Thyroid gland (tissue), 4 donors: ENCODE measurements at places on chromosomes 2 and 18. TPM values are rescaled to one million over a fixed set of nuclear protein-coding genes. Genes with fewer than 3 reads are reported as not detected.
A peak's percentile ranks its signal among the peaks of the same experiment; 100 is the strongest.

DNA sequence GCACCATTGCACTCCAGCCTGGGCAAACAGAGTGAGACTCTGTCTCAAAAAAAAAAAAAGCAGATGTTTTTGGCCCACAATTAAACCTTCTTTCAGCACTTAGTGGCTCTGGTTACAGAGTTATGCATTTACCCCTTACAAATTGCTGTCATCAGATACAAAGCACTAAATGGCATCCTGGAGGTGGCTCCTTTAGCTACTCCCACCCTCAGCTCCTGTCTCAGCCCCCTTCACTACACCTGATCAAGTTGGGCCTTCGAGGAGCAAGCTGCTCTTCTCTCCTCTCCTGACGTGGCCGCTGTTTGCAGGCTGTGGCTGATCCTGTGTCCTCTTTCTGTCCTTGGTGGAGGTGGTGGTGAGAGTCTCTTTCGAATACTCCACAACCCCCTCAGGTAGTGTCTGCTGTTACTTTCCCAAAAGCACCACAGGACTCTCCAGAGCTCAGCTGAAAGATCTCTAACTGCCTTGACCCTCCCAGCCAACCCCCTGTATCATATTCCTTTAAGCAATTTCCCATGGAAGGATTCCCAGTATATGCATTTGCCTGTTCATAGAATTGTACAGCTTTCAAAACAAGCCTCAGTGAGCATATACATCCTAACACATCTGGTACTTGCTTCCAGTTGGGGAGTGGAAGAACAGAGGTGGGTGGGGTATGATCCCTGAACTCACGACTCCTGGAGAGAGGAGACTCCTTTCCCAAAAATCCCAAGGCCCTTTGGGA is 285.9 kb downstream of the CLIP4 start:
- DNase-seq: no peak

DNA sequence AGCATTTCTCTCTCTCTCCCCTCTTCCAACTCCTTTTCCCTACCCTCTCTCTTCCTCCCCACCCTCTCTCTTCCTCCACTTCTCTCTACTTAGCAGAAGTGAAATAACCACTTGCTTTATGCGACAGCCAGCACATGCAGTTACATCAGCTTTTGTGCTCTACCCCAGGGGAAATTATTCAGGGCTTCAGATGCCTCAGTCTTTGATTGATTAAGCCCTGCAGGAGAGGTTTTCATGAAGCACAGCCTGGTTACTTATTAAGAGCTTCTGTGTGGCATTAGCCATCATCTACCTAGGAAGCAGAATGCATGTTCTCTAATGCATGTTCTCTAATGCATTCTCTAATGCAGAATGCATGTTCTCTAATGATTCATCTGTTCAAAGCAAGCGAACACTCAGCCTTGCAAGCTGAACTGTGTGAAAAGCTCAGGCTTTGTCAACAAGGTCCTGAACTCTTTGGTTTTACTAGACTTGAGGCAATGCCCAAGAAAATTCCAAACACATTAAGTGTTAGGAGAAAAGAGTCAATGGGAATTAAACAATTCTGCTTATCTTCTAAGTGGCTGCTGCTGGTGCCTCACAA is 56.1 kb downstream of the LHCGR start:
- DNase-seq: no peak

- no peak for DNase-seq
Measured at GRCh38 chr2:110818767-110819481, 86.6 kb downstream of the ACOXL start.

DNA sequence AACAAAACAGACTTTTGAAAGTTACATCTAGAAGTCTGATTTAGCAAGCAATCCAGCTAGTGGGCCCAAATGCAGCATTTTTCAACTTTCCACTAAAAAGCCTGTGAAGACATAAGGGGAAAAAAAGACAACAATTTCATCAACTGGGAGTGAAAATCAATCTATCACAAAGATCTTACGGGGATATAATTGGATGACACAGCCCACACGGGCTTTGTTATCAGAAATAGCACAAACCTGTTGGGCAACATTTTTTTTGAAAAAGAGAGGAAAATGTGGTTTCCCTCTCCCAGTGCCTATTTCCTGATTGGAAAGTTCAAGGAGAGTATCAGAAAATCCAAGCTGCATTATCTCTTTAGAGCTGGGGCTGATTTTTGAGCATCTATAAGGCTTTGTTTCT is 132.7 kb downstream of the EVA1A start:
- no peak for DNase-seq

DNA sequence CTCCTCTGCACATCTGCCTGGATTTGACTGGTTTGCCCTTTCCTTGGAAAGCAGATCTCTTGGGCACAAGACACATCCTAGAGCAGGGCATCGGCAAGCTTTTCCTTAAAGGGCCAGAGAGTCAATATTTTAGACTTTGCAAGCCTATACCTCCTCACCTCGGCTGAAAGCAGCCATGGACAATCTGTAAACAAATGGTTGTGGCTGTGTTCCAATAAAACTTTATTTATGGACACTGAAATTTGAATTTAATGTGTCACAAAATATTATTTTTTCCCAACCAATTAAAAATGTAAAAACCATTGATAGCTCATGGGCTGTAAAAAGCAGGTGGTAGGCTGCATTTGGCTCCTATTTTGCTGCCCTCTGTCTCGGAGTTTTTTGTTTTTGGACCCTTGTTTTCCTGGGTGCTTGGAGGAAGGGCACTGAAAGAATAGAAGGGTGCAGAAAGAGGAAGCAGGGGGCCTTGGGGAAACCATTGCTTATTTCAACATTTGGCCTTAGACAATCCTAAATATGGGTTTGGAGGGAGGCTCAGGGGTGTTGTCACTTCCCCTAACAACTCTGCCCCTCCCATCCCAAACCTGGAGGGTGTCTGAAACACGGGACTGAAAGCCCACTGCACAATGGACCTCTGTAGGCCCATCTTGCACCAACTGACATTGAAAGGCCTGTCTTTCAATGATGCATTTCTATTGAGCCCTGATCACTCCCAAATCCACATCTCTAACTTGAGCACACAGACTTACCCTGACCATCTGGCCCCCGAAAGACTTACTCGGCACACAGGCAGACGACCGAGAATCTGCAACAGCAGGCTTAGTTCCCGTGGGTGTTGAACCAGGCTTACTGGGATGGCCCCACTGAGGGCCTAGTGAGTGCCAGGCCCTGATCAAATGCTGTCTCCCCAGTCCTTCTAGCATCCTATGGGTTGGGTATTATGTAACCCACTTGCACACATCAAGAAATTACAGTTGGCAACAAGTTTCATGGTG is 7.1 kb upstream of the ZFP36L2 start:
- no peak for DNase-seq

DNA sequence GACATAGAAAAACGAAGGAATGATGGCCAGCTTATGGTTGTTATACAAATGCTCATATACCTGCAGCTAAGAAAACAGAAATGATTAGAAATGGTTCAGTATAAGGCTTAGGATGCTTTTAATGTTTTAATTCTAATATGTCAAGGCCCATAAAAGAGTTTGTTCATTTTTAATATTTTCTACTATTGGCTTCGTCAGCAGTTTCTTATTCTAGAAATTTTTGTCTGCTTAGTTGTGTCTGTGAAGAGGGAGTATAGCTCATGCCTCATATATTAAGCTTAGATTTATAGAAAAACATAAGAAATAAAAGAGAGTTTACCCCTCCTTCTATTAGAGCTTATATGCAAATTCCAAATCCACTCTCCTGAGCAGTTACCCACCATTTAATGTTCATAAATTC is 292.6 kb downstream of the SLC8A1 start:
- DNase-seq: no peak

GRCh38 chr18:22840606-22841144 is 92.5 kb upstream of the RBBP8 start:
- DNase-seq: no peak

DNA sequence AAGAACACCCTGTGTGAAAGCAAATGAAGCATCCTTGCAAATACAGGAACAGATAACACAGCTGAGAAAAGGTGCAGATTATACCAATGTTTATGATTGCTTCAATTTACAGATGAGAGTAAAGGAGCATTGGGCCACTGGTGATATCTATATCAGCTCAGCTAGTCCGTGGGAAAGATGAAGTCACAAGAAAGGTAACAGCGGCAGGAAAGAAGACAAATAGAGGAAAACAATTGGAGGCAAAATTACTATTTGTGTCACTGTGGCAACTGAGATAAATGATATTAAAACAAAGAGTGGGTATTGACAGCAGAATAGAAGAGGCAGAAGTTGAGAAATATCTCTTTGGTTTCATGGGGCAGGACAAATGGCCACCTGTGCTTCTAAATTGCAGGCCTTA is 121.2 kb upstream of the CAVIN2 start:
- DNase-seq: no peak

DNA sequence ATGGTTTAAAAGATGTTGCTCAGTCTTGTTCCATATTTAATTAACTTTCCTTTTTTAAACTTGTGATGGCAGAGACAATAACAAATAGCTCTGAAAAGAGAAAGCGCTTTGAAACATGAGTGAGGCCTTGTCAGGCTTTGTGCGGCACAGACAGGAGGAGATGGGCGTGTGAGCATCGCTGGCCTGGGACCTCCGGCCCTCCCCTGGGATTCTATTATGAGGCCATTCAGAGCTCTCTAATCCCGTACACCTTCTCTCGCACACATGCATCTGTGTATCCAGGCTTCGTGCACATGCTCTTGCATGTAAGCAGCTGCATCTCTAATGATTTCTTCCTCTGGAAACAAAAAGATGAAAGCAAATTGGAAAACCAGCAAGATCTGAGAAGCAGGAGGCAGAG is 313.7 kb downstream of the ZNF521 start:
- no peak for DNase-seq

GRCh38 chr2:237281836-237282306 is 132.1 kb downstream of the COL6A3 start:
- DNase-seq: no peak

GRCh38 chr2:216700088-216700567 is 4.8 kb upstream of the IGFBP5 start:
- DNase-seq: no peak

DNA sequence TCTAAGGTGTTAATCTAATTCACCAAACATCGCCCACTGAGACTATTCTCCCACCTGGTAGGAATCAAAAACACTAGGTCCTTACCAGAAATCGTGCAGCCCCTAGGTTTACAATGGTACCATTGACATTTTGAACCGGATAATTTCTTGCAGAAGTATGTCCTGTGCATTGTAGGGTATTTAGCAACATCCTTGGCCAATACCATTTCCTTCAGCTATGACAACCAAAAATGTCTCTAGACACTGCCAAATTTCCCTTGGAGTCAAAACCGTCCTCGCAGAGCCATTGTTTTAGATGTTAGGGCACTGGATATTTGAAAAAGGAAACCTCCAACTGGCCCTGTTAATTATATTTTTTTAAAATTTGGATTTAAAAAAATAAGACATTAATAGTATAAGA is 3.8 kb downstream of the VPS54 start:
- no peak for DNase-seq

DNA sequence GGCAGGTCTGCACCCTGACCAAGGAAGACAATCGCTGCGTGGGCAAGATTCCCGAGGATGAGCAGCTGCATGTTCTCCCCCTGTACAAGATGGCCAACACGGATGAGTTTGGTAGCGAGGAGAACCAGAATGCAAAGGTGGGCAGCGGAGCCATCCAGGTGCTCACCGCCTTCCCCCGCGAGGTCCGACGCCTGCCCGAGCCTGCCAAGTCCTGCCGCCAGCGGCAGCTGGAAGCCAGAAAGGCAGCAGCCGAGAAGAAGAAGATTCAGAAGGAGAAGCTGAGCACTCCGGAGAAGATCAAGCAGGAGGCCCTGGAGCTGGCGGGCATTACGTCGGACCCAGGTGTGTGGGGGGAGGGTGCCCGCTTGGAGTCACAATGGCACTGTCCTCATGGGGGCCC is 48.4 kb downstream of the BOLA3 start:
- DNase-seq: no peak

GRCh38 chr2:239337877-239338484 is 62.8 kb downstream of the HDAC4 start:
- DNase-seq: no peak

DNA sequence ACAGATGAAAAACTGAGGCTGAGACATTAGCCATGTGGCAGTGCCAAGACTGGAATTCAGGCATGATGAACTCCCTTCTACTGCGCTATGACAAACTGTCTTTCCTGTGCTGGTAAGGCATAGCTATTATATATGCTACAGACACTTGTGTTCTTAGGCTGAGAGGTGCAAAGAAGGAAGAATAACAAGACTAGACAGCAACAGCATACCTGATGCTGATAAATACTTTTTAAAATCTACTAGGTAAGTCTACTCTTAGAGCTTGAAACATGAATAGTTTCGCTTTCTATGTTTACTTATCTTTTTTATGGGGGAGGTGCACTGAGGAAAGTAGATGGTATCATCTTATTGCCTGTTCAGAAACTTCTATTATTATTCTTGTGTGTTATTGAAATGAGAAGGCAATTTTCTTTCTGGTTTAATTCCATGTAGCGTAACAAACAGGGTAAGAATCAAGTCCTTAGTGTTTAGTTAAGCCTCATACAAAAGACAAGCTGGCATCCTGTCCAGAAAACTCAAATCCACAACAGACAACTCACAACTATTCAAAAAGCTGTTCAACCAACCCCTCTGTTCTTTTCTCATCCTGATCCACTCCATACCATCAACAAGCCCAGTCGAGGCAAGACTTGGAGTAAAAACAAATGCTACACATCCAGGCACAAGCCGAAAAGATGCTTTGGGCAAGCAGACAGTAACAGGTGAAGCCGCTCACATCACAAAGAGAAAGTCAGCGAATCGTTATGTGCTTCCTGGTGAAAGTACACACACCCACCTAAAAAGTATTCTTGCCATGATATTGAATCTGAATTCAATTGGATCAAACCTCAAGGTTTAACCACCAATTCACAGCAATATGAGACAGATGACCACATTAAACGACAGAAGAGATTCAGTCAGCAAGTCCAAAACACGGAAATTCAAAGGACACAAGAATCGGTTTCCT is 1.5 kb downstream of the TTC32 start:
- no peak for DNase-seq

- no peak for DNase-seq
Measured at GRCh38 chr2:209864716-209865295, 93.2 kb downstream of the UNC80 start.

GRCh38 chr2:120177001-120177621 is 46.1 kb downstream of the TMEM185B start:
- DNase-seq: no peak

- DNase-seq: no peak
Measured at GRCh38 chr2:1972948-1973347, 228.6 kb upstream of the PXDN start.

GRCh38 chr2:196239622-196240587 is 68.5 kb upstream of the STK17B start:
- DNase-seq: peak; percentile 23

GRCh38 chr2:48344441-48344756 is 185.6 kb upstream of the STON1 start:
- no peak for DNase-seq

The GCKR gene
- total RNA-seq: 0.13 TPM

The VAPA gene
- total RNA-seq: 261 TPM

The FAP gene
- 7.8 TPM for total RNA-seq

The MRPL53 gene
- 49.4 TPM for total RNA-seq

The STARD6 gene
- total RNA-seq: not detected

The MYO7B gene
- total RNA-seq: 0.56 TPM

The ACTG2 gene
- 24.4 TPM for total RNA-seq

The SERPINB11 gene
- not detected for total RNA-seq

The HRH4 gene
- not detected for total RNA-seq
